ENCODE measurements at places on chromosomes 5 and 9.

DNA sequence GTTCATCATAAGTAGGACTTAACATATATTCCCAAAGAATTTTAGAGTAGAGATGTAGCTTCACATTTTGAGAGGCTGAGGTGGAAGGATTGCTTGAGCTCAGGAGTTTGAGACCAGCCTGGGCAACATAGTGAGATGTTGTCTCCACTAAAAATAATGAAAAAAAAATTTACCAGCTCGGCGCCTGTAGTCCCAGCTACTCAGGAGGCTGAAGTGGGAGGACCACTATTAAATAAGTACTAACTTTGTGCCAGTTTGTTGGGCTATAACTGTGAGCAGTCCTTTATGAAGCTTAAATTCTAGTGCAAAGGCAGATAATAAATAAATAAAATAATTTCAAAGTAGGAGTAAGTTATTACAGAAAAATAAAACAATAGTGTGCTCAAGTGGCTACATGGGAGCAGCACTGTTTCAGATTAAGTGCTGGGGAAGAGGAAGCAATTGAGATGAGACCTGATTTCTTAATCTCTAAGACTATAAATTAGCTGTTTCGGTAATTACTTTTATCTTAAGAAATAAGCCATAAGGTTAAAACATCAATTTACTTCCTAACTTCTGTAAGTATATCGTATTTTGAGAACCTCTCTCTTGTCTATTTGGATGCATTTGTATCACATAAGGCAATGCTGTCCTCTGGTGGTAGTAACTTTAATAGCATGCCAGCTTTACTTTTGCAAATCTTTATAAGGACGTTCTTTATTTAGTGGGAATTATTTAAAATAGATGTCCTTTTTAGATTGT is 98.9 kb downstream of the CSNK1G3 start:
- DNase-seq: no peak

DNA sequence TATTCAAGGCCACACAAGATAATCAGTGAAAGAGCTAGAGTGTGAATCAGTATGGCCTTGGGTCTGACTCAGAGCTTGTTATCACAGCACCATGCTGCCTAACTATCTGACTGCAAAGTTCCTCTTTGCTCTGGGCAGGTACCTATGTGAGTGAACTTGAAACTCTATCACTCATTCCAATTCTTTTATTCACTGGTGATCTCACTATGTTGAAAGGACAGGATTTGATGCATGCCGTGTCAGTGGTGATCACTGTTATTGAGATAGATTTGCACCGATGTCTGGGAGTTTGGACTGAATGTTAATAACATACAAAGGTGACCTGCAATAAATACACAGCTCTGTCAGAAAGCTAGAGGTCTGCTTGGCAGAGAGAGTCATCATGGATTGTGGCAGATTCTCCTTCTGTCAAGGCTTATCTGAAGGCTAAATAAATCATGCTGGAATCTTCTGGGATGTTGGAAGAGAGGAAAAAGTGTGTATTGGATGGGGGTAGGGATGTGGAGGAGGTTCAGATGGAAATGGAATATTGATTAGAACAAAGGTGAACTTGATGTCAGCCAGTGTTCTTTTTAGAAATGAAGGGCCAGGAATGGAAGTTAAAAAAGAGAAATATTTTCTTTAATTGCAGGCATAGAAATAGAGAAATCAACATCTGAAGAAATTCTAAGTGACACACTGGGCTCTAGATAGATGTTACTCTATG is 91.8 kb upstream of the TNC start:
- DNase-seq: no peak

DNA sequence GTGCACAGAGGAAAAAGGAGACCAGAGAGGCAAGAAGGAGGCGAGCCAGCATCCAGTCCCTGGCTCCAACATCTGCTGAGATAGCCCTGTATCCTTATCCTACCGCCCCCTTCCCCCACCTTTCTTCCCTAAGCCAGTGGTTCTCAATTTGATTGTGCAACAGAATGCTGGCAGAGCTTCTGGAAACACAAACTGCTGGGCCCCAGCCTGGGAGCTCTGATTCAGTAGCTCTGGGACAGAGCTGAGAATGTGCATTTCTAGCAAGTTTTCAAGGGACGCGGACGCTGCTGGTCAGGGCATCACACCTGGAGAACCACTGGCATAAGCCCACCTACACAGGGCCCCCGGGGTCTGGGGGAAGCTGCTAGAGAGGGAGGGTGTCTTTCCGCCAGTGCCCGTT is 21.1 kb downstream of the AK8 start:
- no peak for DNase-seq

- no peak for DNase-seq
Measured at GRCh38 chr9:98094316-98094715, 24.7 kb downstream of the TRIM14 start.

DNA sequence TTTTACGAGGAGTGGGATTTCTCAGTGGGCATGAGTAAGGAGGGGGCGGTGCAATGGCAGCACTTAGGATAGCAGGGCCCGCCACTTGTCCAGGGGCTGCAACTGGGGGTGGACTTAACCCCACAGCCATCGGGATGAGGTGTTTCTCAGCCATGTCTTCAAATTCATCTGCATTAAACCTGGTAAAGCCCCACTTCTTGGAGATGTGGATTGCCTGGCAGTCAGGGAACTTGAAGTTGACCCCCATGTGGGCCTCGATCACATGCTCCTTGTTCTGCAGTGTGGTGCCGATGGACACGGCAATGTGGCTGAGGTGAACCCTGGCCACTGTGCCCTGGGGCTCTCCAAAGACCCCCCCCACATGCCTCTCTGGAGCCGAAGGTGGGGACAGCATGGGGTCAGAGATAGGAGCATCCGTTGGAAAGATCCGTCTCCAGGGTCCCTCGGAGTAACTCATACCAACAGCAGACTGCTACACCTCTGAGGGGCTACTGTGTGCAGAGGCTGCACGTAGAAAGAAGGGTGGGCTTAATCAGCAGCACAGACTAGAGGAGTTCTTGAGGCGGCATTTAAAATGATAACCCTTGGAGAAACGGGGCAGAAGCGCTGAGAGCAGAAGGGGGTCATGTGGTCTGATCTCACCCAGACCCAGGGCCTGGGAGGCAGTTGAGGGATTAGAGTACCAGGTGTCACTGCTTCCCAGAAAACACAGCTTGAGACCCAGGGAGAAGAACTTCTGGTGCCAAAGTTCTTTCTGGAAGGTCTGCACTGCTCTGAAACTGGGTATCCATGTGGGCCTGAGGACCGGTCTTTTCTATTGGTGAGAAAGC is 141.4 kb downstream of the MTX3 start:
- DNase-seq: no peak

DNA sequence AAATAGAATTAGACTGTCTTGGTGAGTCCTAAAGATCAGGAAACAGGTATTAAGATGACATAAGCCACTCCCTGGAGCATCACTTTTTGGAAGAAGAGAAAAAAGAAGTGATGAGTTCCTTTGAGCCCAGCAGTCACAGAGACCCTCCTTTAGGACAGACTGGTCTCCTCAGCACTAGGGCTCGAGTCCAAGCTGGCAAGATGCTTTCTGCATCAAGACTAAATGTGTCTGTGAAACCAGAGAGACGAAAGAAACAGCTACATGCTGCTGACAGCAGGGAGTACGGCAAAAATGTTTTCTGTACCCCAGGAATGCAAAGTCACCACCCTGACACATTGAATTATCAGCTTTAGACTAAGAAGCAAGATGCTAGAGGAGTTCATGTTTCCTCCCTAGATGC is 184.5 kb downstream of the CRB2 start:
- no peak for DNase-seq

DNA sequence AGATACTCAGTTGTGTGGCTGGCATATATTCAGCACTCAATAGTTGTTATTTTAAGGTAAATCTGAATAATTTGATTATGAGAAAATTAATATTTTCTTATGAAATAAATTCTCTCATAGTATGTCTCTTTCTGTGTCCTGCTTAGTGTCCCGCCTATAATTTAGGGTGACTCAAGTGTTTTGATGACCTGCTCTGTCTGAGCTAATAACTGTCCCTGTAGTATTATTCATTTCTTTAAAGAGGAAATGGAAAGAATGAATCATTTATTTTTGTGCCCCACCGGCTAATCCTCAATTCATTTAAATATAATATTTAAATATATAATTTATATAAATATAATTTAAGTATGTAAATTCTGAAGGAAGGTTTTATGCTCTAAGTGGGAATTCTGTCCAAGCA is 4.1 kb downstream of the SLC1A1 start:
- DNase-seq: no peak

DNA sequence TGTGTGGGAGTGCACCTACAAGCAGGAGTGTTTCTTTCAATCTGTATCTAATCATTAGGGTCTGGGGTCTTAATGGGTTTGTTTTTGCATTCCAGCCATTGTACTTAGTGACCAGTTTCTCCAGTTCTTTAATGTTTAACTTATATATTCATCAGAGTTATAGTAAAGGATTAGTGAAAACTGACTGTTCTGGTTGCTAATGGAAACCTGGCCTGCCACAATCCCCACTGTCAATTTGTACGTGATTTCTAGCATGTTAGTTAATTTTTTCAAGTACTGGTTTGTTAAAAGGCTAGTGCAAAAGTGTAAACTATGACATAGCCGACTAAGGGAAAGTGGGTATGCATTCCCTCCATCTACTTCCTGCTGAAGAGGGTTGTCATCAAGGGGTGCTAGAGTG is 276.1 kb downstream of the HTR1A start:
- no peak for DNase-seq

- no peak for DNase-seq
Measured at GRCh38 chr5:65413822-65414221, 67.9 kb downstream of the ADAMTS6 start.

GRCh38 chr5:146321571-146321970 is 17.1 kb upstream of the POU4F3 start:
- no peak for DNase-seq

DNA sequence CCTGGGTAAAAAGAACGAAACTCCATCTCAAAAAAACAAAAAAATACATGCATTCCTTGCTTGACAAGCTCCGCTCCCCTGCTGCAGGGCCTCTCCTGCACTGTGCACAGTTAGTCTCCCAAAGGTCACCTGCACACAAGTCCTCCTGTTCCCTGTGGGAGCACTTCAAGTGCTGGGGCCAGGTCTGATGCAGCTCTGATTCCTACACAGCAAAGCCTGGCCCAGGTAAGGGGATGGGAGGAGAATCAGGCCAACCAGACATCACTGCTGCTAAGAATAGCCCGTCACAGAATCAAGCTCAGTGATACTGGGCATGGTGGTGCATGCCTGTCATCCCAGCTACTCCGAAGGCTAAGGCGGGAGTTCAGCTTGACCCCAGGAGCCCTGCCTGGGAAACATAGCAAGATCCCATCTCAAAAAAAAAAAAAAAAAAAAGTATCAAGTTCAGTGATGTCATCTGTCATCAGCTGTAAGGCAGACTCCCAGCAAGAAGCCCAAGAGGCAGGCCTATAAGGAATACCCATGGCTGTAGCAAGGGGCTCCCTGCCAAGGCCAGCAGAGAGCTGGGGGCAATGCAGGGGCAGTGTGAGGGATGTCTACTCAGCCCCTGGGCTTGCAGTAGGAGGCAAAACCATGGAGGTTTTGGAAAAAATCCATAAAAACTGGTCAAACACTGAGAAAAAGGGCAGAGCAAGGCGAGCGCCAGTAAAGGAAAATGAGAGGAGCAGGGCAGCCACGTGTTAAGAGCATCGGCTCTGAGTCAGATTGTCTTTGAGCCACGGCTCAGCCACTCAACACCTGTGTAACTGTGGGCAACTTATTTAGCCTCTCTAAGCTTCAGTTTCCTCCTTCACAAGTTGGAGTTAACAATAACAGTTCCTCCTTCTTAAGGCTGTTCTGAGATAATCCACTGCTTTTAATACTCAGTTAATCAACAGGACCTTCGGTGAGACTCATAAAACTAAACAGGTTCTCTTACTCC is 3.2 kb downstream of the TPM2 start:
- DNase-seq: no peak

GRCh38 chr5:66608501-66608900 is 12.3 kb downstream of the MAST4 start:
- DNase-seq: no peak

DNA sequence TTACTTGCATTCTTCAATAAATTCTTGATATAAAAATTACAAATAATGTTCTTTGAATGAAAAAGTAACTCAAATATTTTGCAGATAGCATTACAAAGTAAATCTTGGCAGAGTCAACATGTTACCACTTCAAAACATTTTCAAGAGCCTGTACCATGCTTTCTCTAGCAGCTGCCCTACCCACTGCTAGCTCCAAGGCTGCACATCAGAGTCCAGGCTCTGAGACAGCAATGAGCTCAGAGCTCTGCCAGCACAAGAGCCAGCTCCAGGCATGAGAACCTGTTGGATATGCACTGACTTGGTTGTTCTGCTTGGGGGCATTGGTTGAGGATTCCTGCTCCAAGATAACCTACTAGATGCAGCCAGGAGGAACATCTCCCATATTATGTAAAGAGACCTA is 211.3 kb upstream of the HAPLN1 start:
- DNase-seq: no peak

DNA sequence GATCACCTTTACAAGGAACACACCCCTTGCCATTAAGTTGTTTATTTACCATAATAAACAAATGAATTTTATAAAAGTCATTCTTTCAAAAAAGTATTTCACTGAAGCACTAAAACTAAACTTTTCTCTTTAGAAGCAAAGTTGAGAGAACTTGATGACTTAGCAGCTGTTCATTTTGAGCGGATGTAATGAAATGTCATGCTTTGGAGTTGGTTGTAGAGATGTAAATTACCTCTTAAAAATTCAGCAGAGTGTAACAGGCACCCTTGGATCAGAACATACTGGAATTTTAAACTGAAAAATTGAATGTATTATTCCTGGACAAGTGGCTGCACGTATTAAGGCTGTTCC is 617.2 kb downstream of the PDE4D start:
- DNase-seq: no peak

DNA sequence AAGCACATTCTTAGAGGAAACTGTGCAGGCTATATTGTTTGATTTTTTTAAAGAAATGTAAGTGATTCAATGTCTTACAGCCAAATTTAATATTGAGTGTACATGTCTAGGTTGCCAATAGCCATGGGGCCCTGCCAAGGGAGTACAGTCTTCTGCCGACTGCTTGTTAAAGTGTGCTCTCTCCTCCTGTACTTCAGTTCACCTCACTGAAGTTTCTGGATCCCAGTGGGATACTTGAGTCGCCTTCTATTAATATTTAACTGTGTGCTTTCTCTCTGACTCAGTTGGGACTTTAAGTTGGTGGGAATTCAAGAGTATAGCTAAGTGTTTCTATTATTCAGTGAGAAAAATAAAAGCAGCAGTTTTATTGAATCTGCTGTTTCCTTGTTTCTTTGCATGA is 44.5 kb upstream of the C5orf47 start:
- no peak for DNase-seq

DNA sequence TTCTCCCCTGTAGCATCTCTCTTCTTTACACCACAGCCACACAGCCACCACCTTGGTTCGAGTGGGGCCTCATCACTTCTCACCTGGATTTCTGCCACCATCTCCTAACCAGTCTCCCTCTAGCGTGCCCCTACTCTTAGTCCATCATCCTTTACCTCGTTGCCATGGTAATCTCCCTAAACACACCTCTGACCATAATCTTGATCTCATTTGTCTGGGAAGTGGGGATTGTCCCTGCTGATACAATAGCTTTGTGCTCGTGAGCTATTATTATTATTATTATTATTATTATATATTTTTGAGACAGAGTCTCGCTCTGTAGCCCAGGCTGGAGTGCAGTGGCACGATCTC is 76.5 kb upstream of the HSPA9 start:
- DNase-seq: no peak
